Thyroid gland (tissue), 4 donors: ENCODE measurements at places on chromosomes 3 and 15. TPM values are rescaled to one million over a fixed set of nuclear protein-coding genes. Genes with fewer than 3 reads are reported as not detected.

The NDN gene
- total RNA-seq: 34.2 TPM

DNA sequence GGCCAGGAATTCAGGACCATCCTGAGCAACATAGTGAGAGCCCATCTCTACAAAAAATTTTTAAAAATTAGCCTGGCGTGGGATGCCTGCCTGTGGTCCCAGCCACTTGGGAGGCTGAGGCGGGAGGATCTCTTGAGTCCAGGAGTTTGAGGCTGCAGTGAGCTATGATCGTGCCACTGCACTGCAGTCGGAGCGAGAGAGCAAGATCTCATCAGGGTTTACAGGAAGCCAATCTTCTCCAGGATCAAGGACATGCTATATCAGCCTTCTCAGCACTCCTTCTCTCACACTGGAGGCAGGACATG, 451 bp upstream of the STOML1 start:
- H3K4me3 ChIP-seq: no peak overlapping the region
- peaks cover 78% of the 10 kb centered on the region for H3K4me1 ChIP-seq
- no peak for DNase-seq
- no peaks in the 10 kb centered on the region for H3K27me3 ChIP-seq
- no peaks in the 10 kb centered on the region for H3K36me3 ChIP-seq

DNA sequence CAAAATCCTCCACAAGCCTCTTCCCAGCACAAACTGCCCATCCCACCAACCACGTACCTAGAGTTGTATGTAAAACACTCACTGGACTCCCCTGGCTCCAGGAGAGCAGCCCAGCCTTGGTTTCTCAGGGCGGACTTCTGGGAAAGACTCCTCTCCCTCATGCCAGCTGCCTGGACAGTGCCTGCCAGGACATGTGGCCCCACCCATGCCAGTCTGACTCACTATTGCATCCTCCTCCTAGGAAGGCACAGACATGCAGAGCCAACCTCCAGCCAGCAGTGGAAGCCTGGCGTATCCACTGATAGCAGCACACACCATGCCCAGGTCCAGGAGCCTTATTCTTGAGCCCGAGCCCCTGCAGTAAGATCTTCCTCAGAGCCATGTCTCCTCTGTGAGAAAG, 8.6 kb downstream of the PKM start:
- DNase-seq: no peak
- H3K36me3 ChIP-seq: peaks cover 16% of the 10 kb centered on the region
- no peaks in the 10 kb centered on the region for H3K27me3 ChIP-seq
- peaks cover 13% of the 10 kb centered on the region for H3K4me1 ChIP-seq
- H3K27ac ChIP-seq: no peak overlapping the region

- peaks cover 3% of the 10 kb centered on the region for H3K4me1 ChIP-seq
- H3K4me3 ChIP-seq: no peak overlapping the region
- no peaks in the 10 kb centered on the region for H3K27me3 ChIP-seq
- H3K27ac ChIP-seq: no peak overlapping the region
These were observed 9.4 kb downstream of the TBC1D23 start for GRCh38 chr3:100270215-100270583.

GRCh38 chr3:111902534-111902933, 43.5 kb downstream of the PHLDB2 start:
- H3K4me1 ChIP-seq: peaks cover 4% of the 10 kb centered on the region
- no peak for DNase-seq
- H3K36me3 ChIP-seq: no peaks in the 10 kb centered on the region
- no peak overlapping the region for H3K4me3 ChIP-seq
- H3K27ac ChIP-seq: no peak overlapping the region

The KNG1 gene
- total RNA-seq: not detected

- H3K4me3 ChIP-seq: no peak overlapping the region
- H3K36me3 ChIP-seq: no peaks in the 10 kb centered on the region
- DNase-seq: no peak
These were observed 119.1 kb downstream of the B3GALNT1 start for GRCh38 chr3:160986069-160986468.

DNA sequence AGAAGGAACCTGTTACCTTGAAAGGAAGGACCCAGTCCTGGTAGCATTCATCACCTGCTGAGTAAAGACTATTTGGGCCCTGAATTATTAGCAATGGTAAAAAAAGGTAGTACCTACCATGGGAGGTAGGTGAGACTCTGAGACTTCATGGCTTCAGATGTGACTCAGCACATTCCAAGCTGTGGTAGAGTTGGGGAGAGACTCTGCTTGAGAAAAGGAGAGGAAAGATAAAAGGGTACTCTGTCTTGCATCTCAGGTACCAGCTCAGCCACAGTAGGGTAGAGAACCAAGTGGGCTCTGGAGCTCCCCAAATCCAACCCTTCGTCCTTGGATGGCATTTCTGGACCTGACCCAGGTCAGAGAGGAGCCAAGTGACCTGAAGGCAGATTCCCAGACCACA, 430.4 kb downstream of the TBL1XR1 start:
- no peak for DNase-seq
- H3K27ac ChIP-seq: no peak overlapping the region
- H3K36me3 ChIP-seq: no peaks in the 10 kb centered on the region
- H3K27me3 ChIP-seq: no peaks in the 10 kb centered on the region
- no peak overlapping the region for H3K4me3 ChIP-seq
- H3K4me1 ChIP-seq: no peaks in the 10 kb centered on the region

The PPP1R2 gene
- total RNA-seq: 113 TPM

DNA sequence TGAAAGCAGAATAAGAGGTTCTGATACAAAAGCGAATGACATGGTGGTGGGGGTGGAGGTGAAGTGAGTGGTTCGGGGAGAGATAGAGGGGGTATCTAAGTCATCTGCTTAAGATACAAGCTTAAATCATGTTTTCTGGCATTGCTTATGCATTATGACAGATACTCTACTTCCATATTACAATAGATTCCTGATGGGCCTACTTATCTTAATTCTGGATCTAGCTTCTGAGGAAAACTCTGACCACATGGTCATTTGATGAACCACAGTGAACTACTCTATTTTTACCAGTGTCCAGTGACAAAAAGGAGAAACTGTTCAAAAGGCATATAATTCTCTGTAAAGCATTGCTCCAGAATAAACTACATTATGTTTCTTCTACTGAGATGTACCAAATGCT, 673.7 kb upstream of the CCDC54 start:
- H3K27me3 ChIP-seq: no peaks in the 10 kb centered on the region
- H3K27ac ChIP-seq: no peak overlapping the region
- no peaks in the 10 kb centered on the region for H3K36me3 ChIP-seq
- H3K4me1 ChIP-seq: no peaks in the 10 kb centered on the region
- DNase-seq: no peak

The DOCK3 gene
- 54.2 TPM for total RNA-seq

DNA sequence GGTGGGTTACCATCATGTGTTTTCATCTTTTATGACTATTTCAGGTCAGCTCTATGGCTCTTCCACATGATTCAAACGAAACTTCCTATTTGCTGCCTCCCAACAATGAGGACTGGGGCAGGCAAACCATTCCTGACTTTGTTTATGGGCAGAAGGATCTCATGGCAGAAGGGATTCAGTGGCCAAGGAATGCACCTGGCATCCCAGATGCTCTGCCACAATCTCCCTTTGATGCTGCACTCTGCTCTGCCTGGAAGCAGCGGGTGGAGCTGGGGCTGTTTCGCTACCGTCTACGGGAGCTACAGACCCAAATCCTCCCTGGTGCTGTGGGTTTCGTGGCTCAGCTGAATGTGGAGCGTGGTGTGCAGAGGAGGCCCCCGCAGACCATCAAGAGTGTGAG, 6.8 kb downstream of the GDPGP1 start:
- no peaks in the 10 kb centered on the region for H3K27me3 ChIP-seq
- H3K27ac ChIP-seq: no peak overlapping the region
- H3K36me3 ChIP-seq: peaks cover 10% of the 10 kb centered on the region
- DNase-seq: no peak
- no peak overlapping the region for H3K4me3 ChIP-seq

- H3K36me3 ChIP-seq: no peaks in the 10 kb centered on the region
- H3K27me3 ChIP-seq: no peaks in the 10 kb centered on the region
- no peak overlapping the region for H3K4me3 ChIP-seq
- H3K27ac ChIP-seq: no peak overlapping the region
These were observed 59.2 kb downstream of the RFX7 start for GRCh38 chr15:56184516-56184915.

DNA sequence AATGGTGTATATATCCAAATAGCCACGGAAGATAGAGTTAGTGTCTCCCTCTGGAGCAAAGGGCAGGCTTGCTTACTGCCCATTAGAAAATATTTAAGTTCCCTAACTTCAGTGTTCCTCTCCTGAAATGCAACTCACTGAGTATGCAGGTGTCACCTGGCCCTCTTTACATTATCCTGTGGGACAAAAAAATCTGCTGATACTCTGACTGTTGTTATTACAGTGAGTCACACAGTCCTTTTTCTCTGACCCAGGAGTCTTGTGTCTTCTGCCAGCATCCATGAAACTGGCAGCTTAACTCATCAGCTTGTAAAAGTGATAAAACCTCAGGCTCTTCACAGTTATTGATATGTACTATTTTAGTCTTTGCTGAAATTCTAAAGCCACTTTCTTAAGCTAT, 42.2 kb upstream of the RASGRF1 start:
- no peak overlapping the region for H3K27ac ChIP-seq
- no peaks in the 10 kb centered on the region for H3K27me3 ChIP-seq
- no peak overlapping the region for H3K4me3 ChIP-seq
- no peaks in the 10 kb centered on the region for H3K36me3 ChIP-seq

The TMCO5A gene
- not detected for total RNA-seq

- no peaks in the 10 kb centered on the region for H3K36me3 ChIP-seq
- peak; percentile 57 for DNase-seq
These were observed 229.2 kb upstream of the CHRNA7 start for GRCh38 chr15:31801152-31801551.

DNA sequence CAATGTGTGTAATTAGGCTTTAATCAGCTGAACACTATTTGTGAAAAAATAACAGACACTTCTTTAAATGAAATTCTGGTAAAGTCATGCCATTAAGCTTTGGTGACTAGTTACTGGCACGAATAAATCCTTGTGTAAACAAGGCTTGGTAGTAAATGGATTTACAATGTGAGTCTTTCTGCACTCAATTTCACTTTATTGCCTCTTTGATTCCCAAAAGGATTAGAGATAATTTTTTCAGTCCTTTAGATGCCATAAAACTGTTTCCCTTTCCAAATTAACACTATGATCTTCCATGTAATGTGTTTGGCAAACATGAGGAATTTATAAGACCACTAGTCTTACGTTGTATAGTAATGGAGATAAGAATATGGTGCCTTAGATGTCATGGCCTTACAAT, 339.5 kb upstream of the DNAJC19 start:
- no peak overlapping the region for H3K4me3 ChIP-seq
- H3K4me1 ChIP-seq: peaks cover 12% of the 10 kb centered on the region
- no peaks in the 10 kb centered on the region for H3K36me3 ChIP-seq
- H3K27ac ChIP-seq: no peak overlapping the region
- H3K27me3 ChIP-seq: no peaks in the 10 kb centered on the region

GRCh38 chr3:196398782-196399181, 33.4 kb downstream of the UBXN7 start:
- H3K27me3 ChIP-seq: no peaks in the 10 kb centered on the region
- H3K36me3 ChIP-seq: peaks cover 13% of the 10 kb centered on the region
- DNase-seq: no peak
- no peak overlapping the region for H3K27ac ChIP-seq
- no peak overlapping the region for H3K4me3 ChIP-seq

- no peaks in the 10 kb centered on the region for H3K27me3 ChIP-seq
- H3K36me3 ChIP-seq: no peaks in the 10 kb centered on the region
- no peaks in the 10 kb centered on the region for H3K4me1 ChIP-seq
- no peak overlapping the region for H3K4me3 ChIP-seq
- H3K27ac ChIP-seq: no peak overlapping the region
These were observed 671.3 kb downstream of the NSUN3 start for GRCh38 chr3:94734206-94734605.

- H3K4me1 ChIP-seq: peaks cover 15% of the 10 kb centered on the region
- no peak overlapping the region for H3K4me3 ChIP-seq
- DNase-seq: peak; percentile 15
- H3K27me3 ChIP-seq: no peaks in the 10 kb centered on the region
- no peak overlapping the region for H3K27ac ChIP-seq
- no peaks in the 10 kb centered on the region for H3K36me3 ChIP-seq
These were observed 200.3 kb downstream of the ADAMTS17 start for GRCh38 chr15:100141311-100142001.

The ASB14 gene
- total RNA-seq: not detected

The CIP2A gene
- 8.1 TPM for total RNA-seq

The SPTSSB gene
- not detected for total RNA-seq

DNA sequence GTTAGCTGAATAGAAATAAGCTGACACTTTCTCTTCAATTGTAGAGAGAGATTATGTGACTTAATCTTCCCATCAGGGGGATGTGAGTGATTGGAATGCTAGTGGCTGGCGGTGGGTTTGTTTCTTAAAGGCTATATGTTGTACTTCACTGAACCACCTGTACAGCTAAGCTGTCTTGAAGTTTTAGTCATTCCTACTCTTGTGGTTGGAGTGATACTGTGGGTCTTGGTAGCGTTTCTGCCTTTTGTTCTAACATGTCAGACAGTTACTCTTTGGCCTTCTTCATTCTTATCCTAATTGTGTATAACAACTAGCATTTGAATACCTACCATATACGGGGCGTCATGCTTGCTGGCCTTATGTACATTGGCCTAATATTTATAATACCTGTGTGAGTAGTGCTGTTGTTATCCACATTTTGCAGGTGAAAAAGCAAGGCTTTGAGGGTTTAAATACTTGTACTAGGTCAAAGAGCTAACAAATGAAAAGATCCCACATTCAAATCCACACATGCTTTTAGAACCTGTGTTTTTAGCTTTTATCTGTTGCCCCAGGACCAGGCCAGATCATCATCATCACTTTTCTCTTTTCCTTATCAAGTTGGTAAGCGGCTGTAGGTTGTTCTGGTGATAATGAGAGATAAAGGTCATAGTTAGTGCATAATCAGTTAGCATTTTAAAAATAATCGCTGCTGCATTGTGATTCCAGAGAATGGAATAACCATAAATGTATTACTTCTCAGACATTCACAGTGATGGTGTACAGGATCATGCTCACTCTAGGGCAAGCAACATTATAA, 50.2 kb downstream of the AKAP13 start:
- no peaks in the 10 kb centered on the region for H3K27me3 ChIP-seq
- peaks cover 19% of the 10 kb centered on the region for H3K4me1 ChIP-seq
- no peaks in the 10 kb centered on the region for H3K36me3 ChIP-seq
- no peak overlapping the region for H3K27ac ChIP-seq

The SLC38A3 gene
- total RNA-seq: 1.1 TPM

DNA sequence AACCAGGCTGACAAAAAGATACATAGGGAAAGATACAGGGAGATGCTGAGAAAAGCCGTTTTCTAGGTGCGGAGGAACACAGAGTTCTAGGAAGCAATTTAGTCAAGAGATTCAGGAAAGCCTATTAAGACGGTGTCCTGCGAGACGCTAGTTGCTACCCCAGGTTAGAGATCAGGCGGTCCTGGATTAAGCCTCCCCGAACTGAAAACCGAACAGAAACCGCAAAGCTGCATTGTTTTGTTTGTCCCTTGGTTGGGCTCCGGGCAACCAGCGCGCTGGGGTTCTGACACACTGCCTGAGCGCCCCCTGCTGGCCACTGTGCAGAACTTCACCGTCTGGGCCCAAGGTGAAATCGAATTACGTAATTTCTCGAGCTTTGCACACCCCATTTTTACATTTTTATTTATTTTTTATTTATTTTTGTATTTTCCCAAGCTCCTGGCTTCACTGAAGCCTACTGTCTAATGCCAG, 37.3 kb upstream of the NDUFB4 start:
- no peaks in the 10 kb centered on the region for H3K4me1 ChIP-seq
- H3K27me3 ChIP-seq: no peaks in the 10 kb centered on the region
- peak; percentile 82 for DNase-seq
- H3K36me3 ChIP-seq: no peaks in the 10 kb centered on the region
- H3K4me3 ChIP-seq: peak overlapping the region; percentile 29

The LDHAL6B gene
- not detected for total RNA-seq
